ENCODE measurements at places on chromosomes 1 and 21.
A peak's percentile ranks its signal among the peaks of the same experiment; 100 is the strongest.

DNA sequence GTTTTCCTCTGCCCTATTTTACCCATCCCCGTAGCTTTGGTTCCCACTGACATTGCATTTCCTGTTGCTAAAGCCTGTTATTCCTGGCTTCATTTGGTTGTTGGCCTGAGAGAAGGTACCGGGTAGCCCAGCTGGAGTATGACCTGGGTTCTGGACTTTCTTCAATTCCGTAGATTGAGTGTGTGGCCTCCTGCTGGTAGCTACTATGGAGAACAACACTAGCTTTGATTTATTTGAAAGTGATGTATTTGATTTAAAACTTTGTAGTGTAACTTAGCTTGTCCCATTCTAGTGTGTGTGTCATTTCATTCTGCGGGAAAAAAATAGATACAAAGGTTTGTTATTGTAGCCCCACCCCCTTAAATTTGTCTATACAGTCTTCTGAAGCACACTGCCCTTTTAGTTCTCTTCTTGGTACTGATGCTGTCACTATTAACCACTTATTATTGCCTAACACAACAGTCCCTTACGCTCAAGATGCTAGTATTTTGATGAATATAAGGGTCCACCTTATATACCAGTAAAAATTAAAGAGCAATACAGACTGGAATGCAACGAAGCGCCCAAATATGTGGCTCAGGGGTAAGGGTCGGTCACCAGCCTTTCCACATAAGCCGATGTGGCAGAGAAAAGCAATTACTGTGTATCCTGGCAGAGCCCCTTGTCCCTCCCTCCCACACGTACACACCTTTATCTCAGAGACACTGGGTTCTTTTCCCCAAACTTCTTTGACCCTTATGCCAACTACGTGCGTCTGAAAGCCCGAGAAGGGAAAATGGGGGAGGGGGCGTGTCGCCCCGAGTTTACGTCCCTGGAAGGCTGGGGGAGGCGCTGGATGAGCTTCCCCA lies 643 bp upstream of the MOV10 start:
- peak; percentile 28 for DNase-seq

- DNase-seq = no peak
Observed at GRCh38 chr21:21436012-21436534, 437.9 kb downstream of the NCAM2 start.

- DNase-seq = no peak
Observed at GRCh38 chr1:116945421-116945820, 35.7 kb downstream of the PTGFRN start.

GRCh38 chr21:45593162-45594022 lies 50.1 kb upstream of the PCBP3 start:
- no peak for DNase-seq

DNA sequence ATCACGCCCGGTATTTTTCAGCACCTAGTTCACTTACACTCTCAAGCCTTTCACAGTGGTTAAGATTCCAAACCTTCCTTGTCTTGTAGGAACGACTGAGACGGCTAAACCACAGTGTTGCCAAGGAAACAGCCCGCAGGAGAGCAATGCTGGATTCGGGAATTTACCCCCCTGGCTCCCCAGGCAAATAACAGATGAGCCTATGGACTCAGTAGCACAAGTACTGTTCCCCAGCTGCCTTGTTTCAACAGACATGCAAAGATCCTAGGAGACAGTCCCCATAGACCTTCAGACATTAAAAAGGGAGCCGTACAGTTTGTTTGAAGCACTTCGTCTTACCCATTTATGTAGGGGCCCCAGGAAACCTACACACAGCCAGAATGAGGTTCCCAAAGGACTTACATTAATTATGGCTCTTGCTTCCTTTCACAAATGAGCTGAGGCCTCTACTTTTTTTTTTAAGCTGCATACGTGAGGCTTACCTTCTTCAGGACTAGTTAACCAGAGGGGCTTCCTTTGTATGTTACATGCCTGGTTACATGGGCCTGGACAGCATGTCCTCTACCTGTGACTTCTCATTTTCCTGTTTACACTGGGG lies 2.7 kb downstream of the SNAPIN start:
- DNase-seq = no peak

GRCh38 chr1:237799762-237800474 lies 90.8 kb downstream of the ZP4 start:
- DNase-seq = peak; percentile 53

GRCh38 chr1:117587499-117588356 lies 18.1 kb upstream of the TENT5C start:
- DNase-seq = no peak

- no peak for DNase-seq
Observed at GRCh38 chr1:94859174-94859573, 39.0 kb downstream of the SLC44A3 start.
